ENCODE measurements at places on chromosomes 16 and 17.

GRCh38 chr16:89268987-89269735 is 51.7 kb downstream of the ZNF778 start:
- no peak for DNase-seq

GRCh38 chr17:17154981-17155380 is 51.2 kb downstream of the PLD6 start:
- DNase-seq: no peak

DNA sequence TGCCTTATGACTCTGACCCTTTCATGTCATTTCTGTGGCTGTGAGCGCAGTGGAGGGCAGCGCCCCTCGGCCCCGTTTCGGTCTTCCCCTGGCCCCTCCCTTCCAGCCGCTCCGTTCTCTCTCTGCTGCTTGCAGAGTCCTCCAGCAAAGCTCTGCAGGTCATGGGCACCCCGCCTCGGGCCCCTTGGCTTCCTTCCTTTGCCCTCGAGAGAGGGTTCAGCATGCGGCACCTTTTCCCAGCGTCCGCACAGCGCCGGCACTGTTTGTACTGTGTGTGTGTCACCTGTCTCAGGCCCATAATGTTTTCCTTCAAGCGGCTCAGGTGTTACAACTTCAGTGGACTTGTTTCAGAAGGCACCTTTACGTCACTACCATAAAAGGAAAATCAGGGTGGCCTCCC is 98.5 kb downstream of the RAP1GAP2 start:
- DNase-seq: no peak

DNA sequence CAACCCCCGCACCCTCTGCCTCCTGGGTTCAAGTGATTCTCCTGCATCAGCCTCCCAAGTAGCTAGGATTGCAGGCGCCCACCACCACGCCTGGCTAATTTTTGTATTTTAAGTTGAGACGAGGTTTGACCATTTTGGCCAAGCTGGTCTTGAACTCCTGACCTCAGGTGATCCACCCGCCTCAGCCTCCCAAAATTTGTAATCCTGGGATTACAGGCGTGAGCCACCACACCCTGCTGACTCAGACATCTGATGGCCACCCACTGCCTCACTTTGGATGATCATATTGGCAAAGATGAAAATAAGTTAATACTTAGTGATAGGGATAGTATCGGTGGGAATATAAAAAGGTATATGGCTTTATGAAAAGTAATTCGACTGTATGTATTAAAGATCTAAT is 55.9 kb downstream of the GRB2 start:
- DNase-seq: no peak

DNA sequence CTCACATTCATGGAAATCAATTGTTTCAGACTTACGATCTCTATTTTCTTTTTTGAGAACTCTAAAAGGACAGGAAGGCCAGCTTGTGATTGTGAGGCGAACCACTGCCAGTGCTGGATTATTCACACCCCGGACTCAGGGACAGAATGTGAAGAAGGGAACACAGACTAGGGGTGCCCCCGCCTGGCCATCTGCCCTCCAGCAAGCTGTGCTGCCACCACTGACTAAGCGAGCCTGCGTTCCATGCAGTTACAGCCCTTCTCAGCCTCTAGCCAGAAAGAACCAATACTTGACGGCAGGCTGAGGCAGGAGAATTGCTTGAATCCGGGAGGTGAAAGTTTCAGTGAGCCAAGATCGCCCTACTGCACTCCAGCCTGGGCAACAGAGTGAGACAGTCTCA is 2.8 kb downstream of the HAGH start:
- peak; percentile 35 for DNase-seq

GRCh38 chr16:23941025-23941424 is 105.2 kb downstream of the PRKCB start:
- DNase-seq: no peak

GRCh38 chr17:82795615-82796014 is 43.8 kb downstream of the TBCD start:
- DNase-seq: no peak

DNA sequence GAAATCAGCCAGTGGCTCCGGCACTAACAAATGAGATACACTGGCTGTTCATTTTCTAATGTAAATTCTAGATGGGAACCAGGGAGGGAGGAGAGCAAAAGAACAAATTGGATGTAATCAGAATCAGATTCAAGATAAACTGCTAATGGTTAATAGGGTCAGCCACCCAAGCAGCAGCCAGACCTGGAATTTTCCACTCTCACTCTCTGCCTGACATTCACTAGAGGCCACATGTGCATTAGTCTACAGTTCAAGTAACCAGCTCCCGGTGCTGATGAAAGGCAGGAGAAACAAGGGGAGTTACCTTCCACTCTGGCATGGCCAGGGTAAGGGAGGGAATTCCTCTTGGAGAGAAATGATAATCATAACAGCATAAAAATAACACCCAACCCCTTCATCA is 597.7 kb downstream of the TOX3 start:
- DNase-seq: no peak

- no peak for DNase-seq
Observed at GRCh38 chr16:84527532-84528269, 23.2 kb upstream of the MEAK7 start.

DNA sequence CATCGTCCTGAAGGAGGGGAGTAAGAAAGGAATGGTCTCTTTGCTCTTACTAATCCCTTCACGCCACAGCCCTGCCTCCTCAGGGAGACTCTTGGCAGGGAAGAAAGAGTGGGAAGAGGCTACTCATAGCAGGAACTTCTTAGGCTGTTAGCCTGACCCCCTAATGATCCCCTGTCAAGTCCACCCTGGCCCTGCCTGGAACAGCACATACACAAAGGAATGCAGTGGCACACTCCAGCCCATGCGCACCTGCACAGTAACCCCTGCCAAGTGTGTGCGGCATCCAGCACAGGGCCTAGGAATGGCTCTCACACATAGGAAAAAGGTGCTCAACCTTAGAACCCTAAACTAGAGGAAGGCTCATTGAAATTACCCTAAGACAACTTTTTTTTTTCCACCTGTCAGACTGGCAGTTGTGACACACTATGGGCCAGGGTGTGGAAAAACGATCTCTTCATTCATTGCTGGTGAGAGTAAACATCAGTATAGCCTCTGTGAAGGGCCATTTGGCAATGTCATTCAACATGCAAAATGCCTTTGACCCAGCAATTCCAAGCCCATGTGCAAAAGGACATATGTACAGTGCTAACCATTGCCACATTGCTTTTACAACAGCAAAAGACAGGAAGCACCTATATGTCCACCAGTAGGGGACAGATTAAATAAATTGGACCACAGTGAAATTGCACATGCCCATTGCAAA is 50.1 kb downstream of the PIMREG start:
- DNase-seq: no peak

DNA sequence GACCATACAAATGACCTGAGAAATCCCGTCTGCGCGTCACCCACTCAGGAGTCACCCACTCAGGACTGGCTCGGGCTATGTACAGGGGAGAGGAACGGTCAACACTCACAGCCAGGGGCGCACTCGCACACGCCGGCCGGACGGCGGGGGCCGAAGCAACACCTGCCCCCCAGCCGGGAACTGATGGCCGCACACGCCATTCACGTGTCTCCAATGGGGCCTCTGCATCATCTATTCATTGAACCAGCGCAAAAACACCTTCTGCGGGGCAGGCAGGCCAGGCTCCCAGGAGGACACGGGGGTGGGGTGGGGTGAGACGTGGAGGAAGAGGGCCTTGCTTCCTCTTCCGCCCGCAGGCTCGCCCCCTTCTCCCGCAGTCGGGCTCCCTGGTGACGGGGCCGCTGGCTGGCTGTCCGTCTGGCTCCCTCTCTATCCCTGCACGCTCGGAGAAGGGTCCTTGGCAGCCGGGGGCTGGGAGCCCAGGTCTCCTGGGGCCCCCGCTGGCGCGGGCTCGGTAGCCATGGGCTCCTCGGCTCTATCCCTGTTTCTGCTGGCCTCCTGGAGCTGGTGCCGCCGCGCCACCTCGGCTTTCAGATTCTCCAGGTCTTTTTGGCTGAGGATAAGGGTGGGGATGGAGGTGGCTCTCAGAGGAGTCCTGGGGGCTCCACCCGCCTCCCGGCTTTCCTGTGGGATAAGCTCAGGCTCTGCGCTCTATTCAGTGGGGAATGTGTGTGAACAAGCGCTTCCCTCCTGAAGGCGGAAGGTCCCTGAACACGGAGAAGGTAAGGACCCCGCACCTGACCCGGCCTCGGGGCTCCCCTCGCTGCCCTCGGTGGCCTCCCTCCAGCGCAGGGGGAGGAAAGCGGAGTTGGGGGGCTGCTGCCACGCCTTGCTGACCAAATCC is 21.1 kb downstream of the CLUH start:
- peak; percentile 7 for DNase-seq

- DNase-seq: no peak
Observed at GRCh38 chr16:30553393-30553899, 4.7 kb downstream of the ZNF764 start.

Data from activated CD4-positive, alpha-beta memory T cell treated with anti-CD3 and anti-CD28 coated beads for 36 hours (primary cell).